AG09319 (cell line): ENCODE measurements at places on chromosomes 2 and 18.

DNA sequence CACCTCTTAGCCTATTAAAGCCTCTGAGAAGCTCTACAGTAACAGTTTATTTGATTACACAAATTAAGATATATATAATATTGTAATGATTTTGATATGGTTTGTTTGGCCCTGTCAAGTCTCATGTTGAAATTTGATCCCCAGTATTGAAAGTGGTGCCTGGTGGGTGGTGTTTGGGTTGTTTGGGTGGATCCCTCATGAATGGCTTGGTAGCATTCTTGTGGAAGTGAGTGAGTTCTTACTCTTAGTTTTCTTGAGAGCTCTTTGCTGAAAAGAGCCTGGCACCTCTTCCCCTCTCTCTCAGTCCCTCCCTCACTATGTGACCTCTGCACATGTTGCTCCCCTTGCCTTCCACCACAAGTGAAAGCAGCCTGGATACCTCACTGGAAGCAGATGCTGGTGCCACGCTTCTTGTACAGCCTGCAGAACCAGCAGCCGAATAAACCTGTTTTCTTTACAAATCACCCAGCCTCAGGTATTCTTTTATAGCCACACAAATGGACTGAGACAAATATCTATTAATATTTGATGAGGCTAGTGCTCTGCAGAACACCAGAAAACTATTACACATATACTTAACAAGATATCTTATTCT is 52.8 kb downstream of the SLC4A10 start:
- no peak for DNase-seq

GRCh38 chr2:36277881-36278523 is 77.6 kb upstream of the CRIM1 start:
- no peak for DNase-seq

DNA sequence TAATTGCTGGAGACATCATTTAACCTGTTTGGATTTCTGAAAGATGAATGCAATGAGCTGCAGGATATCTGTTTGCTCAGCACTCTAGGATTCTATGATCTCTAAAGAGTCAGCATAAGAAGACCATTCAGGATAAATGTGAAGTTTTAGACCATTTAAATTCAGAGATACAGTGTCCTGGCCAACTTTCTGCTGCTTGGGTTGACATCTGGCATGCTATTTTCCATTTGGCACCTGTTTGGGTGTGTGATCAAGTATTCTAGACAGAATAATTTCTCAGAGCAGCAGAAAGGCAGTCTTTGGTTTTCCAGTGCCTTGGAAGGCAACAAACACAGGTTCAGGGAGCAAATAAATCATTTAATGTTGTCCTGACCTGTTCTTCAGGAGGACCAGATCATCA is 144.8 kb upstream of the NDUFV2 start:
- no peak for DNase-seq

DNA sequence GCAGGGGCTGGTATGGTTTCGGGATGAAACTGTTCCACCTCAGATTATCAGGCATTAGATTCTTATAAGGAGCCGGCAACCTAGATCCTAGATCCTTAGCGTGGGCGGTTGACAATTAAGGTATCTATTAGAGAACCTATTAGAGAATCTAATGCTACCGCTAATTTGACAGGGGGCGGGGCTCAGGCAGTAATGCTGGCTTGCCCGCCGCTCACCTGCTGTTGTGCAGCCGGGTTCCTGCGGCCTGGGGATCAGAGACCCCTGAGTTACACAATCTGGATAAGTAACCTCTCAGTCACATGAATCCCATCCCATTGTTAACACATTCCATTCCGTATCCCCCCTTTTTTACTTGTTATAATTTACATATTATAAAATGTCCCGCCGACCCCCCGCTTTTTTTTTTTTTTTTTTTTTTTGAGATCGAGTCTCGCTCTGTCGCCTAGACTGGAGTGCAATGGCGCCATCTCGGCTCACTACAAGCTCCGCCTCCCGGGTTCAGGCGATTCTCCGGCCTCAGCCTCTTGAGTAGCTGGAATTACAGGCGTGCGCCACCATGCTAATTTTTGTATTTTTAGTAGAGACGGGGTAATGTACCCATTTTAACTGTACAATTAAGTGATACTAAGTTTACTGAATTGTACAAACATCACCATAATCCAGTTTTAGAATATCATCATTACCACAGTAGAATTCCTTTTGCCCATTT is 42.0 kb upstream of the GPD2 start:
- DNase-seq, result no peak

GRCh38 chr2:46390901-46391395 is 88.4 kb upstream of the TMEM247 start:
- no peak for DNase-seq

DNA sequence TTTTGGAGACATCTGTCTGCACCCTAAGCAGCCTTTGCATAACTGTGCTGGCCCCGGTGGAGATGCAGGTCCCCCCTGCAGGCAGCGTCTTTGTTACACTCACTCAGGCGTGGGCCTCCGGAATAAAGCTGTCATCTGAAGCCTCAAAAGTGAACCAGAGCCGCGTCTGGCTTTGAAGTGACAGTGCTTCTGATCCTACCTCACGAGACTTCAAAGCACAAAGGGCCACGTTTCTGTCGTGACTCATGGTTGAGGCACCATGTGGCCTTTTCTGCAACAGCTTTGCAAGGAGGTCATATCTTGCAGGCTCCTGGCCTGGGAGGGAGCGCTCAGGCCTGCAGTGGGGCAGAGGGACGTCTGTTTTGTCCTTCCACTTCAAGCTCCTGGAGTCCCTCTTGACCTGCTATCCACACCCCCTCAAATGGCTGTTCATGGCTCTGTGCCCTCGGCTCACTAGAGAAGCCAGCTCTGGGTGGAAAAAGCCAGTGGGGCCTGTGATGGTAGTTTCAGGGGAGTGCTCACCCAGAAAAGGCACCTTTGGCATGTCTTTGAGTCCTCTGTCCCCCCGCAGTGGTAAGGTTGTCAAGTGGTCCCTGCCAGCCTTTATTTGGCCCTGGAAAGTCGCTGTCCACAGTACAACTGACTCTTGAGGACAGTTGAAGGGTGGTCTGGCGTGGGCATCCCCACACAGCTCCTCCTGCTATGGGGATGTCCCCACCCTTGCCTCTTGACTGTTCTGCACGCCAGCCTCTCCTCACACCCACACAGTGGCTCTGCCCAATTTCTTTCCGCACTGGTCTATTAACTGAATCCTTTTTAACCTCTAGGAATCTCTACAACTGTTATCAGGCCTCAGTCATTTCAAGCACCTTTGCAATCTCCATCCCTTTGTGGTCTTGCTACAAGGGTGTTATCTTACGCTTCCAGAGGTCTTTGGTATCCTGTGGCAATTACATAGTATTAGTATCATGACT is 19.3 kb downstream of the GPR55 start:
- no peak for DNase-seq

- no peak for DNase-seq
Measured at GRCh38 chr2:208366215-208367127, 40.1 kb upstream of the PTH2R start.

- DNase-seq, result no peak
Measured at GRCh38 chr2:33135645-33136044, 188.9 kb downstream of the LTBP1 start.

- no peak for DNase-seq
Measured at GRCh38 chr2:6657136-6657535, 208.6 kb downstream of the CMPK2 start.
